GM19239 (cell line): ENCODE measurements at places on chromosomes 7 and 10.

DNA sequence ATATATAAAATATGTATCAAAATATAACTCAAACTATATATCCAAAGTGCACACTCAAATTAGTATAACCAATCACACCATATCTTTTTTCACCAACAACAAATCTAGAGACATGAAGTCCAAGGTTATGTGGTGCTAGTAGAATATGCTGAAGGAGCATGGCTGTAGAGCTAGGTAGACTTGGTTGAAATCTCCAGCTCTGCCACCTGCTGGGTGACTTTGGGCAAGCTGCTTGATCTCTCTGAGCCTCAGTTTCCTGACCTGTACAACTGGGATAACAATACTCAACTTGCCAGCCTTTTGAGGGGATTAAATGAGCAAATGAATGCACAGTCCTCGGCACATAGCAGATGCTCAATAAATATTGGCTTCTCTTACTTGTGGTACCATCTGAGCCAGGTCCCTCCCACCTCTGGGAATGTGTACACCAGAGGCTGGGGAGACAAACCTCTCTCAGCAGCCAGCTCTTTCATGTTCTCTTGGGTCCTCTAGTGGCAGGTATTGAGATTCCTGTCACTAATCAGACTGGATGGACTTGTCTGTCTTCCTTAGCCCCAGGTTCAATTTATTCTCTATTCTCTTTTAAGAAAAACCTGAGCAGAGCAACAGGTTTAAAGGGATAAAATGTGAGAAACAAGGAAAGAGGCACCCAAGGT is 94.3 kb upstream of the PDE1C start:
- DNase-seq: no peak

GRCh38 chr10:6024334-6024682 is 37.9 kb downstream of the IL2RA start:
- DNase-seq: no peak

DNA sequence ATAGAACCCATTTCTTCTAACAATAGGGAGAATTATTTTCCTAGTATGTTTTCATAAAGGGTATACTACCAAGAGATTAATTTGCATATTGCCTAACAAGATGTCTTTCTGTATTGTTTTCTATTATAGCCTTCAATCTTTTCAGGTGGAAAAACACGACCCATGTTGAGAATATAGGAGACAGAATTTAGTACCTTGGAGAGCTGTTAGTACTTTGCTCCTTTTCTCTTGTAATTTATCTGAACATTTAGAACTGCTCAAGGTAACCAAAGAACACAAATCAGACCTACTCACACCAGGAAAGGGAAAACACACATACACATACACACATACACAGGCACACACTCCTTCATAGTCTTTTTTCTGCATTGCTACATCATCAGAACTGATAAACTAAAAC is 7.8 kb upstream of the TRDMT1 start:
- DNase-seq: no peak

GRCh38 chr7:2800931-2801688 is 43.0 kb downstream of the GNA12 start:
- DNase-seq: no peak

DNA sequence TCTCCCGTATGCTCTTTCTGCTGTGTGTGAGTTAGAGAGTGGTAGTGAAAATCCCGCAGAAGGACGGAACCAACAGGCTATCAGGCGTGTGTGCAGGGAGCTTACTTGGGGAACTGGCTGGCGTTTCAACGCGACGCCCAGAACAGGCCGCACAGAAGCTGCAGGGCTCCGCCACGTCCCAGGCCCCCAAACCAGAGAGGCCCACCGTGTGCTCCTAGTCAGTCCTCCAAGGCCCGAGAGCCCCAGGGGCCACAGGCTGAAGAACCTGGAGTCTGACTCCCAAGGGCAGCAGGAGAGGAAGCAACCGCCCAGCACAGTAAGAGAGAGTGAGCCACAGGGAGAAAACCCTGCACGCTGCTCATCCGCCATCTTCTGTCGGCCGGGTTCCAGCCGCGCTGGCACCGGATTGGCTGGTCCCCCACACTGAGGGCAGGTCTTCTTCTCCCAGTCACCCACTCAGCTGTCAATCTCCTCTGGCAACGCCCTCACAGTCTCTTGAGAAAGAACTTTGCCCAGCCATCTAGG is 730.6 kb upstream of the VSTM2A start:
- no peak for DNase-seq

- no peak for DNase-seq
Measured at GRCh38 chr10:60614363-60614762, 163.9 kb upstream of the CDK1 start.

DNA sequence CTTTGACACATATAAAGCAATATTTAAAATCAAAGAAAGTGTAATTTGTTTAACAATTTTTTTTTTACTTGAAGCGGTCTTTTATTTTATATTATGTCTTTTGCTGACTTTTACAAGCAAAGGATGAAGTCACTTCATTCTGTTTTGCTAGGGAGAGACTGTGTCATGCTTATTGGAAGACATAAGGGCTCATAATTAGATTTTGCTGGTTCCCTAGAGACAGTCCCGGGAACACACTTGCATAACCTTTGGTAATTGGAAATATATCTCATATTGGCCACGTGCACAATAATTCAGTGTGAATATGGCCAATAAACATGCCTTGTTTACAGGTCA is 448 bp upstream of the NET1 start:
- DNase-seq: no peak

GRCh38 chr7:92930404-92930803 is 94.0 kb upstream of the CDK6 start:
- DNase-seq: no peak

DNA sequence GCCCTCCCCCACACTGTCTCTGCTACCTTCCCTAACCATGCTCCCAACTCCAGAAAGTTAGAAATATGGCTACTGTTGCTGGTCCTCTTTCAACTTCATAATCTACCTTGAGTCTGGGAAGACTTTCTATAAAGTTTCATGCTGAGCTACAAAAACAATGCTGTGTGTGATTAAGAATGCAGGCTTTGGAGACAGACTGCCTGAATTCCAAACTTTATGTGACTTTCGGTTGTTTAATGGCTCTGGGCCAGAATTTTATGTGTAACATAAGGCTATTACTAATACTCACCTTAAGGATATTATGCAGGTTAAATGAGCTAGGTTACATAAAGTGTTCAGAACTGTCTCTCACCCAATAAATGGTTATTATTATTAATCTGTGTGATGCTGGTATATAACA is 19.1 kb downstream of the BET1 start:
- DNase-seq: no peak

DNA sequence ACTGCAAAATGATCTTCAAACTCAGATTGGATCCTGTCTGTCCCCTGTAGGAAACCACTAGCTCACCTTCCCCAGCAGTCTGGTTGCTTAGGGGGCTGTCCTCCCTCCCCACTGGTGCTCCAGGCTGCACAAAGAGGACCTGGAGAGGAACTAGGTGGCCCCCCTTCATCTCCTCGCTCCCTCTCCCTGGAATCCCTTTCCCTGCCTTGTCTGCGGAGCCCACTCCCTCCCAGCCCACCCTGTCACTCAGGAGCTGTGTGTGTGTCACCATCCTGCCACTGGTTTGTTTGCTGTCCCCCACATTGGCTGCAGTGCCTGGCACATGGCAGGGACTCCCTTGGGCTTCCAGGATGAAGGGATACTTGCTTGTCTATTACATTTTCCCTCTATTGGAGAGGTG is 35.5 kb upstream of the ZMIZ2 start:
- DNase-seq: no peak

GRCh38 chr7:25671111-25671510 is 442.8 kb upstream of the NPVF start:
- no peak for DNase-seq

DNA sequence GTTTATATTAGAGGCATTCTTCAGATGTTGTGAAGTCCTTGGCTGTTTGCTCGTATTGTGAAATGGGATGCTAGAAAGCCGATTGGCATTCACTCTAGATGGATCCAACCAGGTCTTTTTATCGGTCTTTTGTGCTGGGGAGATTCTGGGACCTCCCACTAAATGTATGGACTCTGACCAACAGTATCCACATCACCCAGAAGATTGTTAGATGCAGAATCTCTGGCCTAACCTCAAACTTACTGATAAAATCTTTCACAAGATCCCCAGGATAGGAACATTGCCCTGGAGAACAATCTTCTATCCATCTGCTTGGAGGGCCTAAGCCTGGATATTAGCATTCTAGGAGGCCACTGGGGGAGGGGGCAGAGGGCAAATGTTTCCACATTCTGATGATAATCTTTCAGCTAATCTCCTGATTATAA is 160.9 kb downstream of the PLXDC2 start:
- DNase-seq: no peak

DNA sequence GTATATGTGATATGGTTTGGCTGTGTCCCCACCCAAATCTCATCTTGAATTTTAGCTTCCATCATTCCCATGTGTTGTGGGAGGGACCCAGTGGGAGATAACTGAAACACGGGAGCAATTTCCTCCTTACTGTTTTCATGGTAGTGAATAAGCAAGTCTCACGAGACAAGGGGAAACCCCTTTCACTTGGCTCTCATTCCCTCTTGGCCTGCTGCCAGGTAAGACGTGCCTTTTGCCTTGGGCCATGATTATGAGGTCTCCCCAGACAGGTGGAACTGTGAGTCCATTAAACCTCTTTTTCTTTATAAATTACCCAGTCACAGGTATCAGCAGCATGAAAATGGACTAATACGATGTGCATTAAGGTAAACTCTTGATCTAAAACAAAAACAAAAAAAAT is 357.1 kb upstream of the AOAH start:
- no peak for DNase-seq

DNA sequence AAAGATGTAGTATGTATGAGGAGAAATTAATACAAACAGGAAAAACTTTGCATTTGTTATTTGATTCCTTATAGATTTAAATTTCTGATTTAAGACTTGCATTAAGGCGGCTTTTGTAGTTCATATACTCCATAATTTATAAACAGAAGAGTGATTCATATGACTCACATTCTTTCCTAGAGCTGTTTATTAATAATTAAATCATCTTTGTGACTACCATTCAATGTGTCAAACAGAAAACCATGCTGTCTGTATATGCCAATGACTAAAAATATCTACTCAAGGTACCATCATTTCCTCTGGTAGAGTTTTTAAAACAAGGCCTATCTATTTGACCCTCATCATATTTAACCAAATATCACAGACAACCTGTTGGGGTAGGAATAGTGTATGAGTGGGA is 501.7 kb downstream of the PARD3 start:
- DNase-seq: no peak

DNA sequence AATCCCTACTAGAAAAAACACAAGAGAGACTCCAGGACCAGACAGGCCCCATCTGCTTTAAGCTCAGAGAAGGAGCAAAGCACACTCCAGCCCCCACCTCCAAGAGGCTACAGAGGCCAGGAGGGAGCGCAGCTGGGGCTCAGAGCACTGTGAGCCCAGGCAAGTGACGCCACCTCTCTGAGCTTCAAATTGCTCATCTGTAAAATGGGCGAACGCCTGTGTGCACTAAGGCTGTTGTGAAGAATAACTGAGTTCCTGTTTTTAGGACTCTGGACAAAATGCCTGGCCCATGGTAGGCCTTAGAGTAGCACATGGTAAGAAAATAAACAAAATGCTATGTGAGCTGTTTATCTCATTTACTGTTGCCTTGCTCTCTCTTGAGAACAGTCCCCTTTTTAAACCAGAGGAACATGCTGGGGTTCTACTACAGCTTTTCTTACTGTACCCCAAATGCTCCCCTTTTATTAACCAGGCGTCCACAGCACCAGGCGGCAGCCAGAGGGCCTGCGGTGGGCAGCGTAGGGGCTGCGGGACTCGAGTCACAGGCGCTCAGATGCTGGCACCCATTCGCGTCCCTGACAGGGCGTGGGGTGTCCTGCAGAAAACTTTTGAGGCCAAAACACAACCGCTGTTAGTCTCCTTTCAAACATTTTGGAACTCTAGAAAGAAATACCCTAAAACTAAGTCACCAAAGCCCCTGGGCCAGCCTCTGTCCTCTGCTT is 103.8 kb downstream of the TAX1BP1 start:
- DNase-seq: no peak

GRCh38 chr7:157000741-157001653 is 9.5 kb downstream of the MNX1 start:
- DNase-seq: no peak

DNA sequence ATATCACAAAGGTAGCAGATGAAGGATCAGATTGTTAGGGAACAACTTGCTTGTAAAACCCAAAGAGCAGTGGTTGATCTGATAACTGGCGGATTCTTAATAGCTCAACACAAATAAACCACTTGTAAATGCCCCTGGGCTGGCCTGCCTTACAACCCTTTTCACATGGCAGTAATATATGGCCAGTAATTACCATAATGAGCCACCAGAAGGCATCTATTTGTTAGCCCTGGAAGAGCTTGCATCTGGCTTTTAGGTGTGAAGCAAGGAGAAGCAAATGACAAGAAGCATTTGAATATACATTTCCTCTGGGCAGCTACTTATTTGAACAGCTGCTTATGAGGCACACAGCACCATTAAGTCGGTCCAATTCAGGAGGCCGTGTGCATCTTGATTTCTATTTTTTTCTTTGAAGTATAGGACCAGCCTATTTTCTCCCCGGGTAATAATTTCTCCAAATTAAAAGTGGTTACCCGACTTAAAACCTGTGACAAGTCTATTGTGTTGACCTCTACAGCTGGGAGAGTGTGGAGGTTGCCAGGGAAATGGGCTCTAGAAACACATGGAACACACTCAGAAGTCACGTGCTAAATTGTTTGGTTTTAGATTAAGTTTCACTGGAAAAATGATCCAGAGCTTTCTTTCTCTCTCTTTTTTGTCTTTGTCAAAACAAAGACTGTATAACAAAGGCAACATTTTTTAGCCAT is 113.4 kb downstream of the SEM1 start:
- DNase-seq: no peak

- DNase-seq: no peak
Measured at GRCh38 chr7:55489552-55489951, 82.8 kb downstream of the VOPP1 start.

GRCh38 chr7:157875230-157876179 is 538.7 kb downstream of the DNAJB6 start:
- no peak for DNase-seq

- DNase-seq: no peak
Measured at GRCh38 chr10:78981970-78982281, 86.8 kb upstream of the ZMIZ1 start.

DNA sequence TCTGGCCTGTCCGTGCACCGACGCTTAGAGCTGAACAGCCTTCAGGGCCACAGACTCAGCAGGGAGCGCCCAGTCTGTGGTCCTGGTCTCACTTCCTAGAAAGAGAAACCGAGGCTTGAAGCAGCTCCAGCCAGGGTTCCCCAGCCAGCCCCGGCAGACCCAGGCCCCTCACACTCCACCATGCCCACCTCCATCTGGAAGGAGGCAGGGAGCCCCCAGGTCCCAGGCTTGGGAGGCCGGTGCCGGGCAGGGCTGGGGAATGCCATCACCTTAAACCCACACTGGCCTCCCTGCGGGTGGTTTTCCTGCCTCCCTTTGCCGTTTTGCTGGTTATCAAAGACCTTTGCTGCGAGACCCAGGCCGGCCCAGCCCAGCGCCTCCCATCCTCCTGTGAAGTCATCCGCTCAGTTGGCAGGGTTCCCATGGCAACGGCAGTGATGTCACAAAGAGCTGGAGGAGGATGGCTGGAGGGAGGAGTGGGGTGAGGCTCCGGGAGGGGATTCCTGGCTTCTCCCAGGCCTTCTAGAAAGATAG is 24.0 kb downstream of the ELFN1 start:
- no peak for DNase-seq

- no peak for DNase-seq
Measured at GRCh38 chr7:121449735-121450240, 53.7 kb upstream of the FAM3C start.

GRCh38 chr10:5775685-5776084 is 37.5 kb downstream of the GDI2 start:
- no peak for DNase-seq
